ENCODE measurements at places on chromosomes 7 and 10. TPM values are rescaled to one million over a fixed set of nuclear protein-coding genes. Genes with fewer than 3 reads are reported as not detected.

OR2A12 gene
- total RNA-seq: not detected

AKR1C4 gene
- not detected for total RNA-seq

PAPSS2 gene
- 58.6 TPM for total RNA-seq

UPK3B gene
- total RNA-seq: not detected

LGI1 gene
- not detected for total RNA-seq

CTAGE15 gene
- total RNA-seq: not detected

SHH gene
- total RNA-seq: not detected

ACTL6B gene
- not detected for total RNA-seq

ADAP1 gene
- 2.2 TPM for total RNA-seq

ANKRD30A gene
- not detected for total RNA-seq

RAPGEF5 gene
- 0.28 TPM for total RNA-seq

GNGT1 gene
- total RNA-seq: not detected

NUTM2E gene
- total RNA-seq: not detected

PGAM2 gene
- total RNA-seq: not detected
